ENCODE measurements at places on chromosomes 11 and 22.

DNA sequence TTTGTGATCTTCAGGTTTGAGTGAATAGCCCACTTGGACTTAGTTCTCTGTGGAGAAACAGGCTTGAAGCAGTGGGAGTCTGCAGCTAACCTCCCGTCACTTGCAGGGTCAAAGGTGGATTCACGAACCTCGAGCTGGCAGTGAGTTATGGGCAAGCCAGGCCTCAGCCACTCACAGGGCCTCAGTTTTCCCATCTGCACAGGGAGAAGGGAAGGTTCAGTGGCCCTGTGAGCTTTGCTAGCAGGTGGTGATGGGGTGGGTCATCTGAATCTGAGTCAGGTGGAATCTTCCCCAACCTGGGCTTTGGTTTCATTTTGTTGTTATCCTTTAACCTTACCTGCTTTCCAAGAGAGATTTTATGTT lies 86.6 kb upstream of the GRIK4 start:
- no peak for DNase-seq

DNA sequence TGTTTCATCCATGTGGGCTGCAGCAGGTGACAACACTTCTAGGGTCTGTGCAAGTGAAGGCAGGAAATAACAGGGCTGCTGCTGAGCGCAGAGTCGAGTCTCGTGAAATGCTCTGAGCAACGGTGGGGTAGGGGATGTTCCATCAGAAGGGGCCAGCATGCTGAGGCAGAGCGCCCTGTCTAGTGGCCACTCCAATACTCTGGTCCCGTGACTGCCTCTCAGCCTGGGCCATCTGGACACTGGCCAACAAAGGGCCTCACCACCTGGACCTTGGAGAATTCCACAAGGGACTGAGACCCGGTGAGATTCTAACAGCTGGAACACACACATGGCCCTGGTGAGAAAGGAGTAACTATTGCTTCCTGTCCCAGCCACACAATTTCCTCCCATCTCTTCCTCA lies 375.7 kb downstream of the SHANK2 start:
- no peak for DNase-seq

- no peak for DNase-seq
Observed at GRCh38 chr11:94735907-94736306, 32.2 kb upstream of the AMOTL1 start.

GRCh38 chr11:35083431-35084238 lies 55.3 kb upstream of the CD44 start:
- peak; percentile 51 for DNase-seq

- DNase-seq = no peak
Observed at GRCh38 chr11:117862019-117862725, 14.3 kb downstream of the FXYD6 start.

DNA sequence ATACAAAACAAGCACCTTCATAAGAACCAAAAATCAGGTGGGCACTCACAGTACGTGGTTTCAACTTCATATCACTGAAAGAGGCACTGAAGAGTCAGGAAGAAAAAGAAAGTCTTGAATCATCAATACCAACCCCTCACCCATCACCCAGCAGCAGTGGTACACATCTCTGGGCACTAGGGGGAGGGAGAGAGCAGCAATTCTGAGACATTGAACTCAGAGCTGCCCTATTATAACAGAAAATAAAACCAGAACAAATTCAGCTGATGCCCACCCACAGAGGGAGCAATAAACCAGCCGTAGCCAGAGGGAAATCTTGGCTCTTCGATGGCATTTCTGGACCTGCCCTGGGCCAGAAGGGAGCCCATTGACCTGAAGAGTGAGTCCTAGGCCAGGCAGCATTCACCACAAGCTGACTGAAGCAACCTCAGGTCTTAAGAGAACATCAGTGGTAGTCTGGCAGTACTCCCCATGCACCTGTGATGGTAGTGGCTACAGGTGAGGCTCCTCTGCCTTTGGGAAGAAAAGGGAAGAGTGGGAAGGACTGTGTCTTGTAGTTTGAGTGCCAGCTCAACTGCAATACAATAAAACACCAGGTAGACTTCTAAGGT lies 42.2 kb upstream of the FAM181B start:
- no peak for DNase-seq

GRCh38 chr22:35590634-35591295 lies 26.4 kb downstream of the MB start:
- no peak for DNase-seq

- no peak for DNase-seq
Observed at GRCh38 chr11:32531528-32531927, 52.1 kb upstream of the EIF3M start.

GRCh38 chr11:71979602-71980001 lies 19.1 kb upstream of the IL18BP start:
- peak; percentile 58 for DNase-seq

DNA sequence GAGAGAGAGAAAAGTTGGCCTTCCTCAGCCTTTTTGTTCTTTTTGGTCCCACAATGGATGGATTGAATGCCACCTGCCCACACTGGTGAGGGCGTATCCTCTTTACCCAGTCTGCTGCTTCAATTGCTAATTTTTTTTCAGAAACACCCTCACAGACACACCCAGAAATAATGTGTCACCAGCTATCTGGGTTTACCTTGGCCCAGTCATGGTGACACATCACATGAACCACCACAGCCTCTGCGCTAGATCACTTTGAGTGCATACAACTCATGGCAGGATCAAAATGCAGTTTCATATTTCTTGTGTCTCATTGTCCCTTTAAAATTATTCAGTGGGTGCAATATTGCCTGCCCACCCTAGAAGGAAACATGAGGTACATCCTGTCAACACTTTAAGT lies 63.3 kb downstream of the ADAMTS15 start:
- no peak for DNase-seq

DNA sequence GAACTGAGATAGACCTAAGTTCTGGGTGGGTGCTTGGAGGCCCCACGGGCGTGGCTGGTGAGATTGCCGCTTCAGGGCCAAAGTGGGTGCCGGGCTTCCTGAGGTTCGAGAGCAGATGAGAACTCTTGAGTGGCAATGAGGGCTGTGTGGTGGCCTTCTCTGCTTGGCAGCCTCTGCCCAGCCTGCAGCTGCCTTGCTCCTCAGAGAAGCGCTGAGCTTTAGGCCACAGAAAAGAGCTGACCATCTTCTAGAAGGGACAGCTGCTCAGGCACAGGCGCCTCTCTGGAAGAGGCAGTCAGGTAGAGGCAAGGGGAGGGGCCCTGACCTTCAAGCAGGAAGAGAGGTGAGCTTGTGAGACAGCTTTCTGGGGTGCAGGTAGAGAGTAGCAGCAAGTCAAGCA lies 72.8 kb downstream of the MED15 start:
- no peak for DNase-seq

- no peak for DNase-seq
Observed at GRCh38 chr22:29396126-29396525, 7.8 kb upstream of the AP1B1 start.

DNA sequence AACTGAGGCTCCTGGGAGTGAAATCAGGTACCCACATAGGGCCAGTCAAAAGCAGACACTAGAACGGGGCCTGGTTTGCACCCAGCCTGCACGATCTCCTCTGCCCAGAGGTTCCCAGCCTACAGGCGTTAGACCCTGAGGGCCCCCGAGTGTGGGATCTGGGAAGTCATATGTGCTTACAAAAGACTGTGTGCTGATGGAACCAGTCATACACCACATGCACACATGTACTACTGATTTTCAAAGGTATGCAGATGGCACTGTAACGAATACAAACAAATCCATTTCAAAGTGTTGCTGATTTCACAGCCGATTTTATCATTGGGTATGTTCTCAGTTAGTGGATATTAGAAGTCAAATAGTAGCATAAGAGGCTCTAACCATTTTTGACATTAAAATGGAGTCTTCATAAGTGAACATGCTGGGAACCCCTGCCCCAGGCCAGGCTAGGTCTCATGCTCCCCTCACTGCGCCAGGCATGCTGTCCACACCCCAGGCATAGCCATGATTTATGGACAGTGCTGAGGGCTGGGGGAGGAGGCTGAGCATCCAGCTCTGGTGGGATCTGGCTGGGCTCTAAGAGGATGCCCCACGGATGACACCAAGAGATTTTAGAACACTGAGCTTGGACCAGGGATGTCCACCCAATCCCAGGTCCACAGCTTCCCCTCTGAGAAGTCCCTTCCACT lies 38.6 kb upstream of the LRRC32 start:
- no peak for DNase-seq

- peak; percentile 8 for DNase-seq
Observed at GRCh38 chr11:13924801-13925327, 37.7 kb upstream of the SPON1 start.

- DNase-seq = no peak
Observed at GRCh38 chr11:15557457-15558230, 442.9 kb downstream of the INSC start.

DNA sequence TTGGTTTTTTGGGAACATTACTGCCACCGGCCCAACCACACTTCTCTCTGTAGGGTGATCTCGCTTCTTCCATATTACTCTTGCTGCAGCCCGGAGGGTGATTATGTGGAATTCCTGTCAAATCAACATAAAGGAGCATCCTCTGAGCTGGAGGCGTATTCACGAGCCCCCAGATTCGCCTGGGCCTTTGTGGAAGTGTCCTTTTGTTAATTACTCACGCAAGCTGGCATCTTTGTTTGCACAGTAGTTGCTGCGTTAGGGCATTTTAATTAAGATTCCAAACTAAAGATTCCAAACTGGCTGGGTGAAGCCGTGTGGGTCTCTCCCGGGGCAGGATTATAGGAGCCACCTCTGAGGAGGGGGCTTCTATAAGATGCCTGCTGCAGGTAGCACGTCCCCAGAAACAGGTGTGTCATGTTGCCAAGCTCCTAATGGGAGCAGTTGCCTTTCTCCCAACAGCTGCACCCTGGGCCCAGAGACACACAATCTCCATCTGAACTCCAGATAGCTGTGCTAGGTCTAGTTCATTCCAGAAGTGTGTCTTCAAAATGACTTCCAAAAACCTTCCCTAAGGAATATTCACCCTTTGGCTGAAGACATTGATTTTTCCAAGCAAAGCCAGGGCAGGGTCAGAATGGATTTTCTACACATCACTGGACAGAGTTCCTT lies 40.9 kb downstream of the SHISAL1 start:
- DNase-seq = no peak

- DNase-seq = no peak
Observed at GRCh38 chr11:2213890-2214526, 42.4 kb upstream of the TH start.

- DNase-seq = no peak
Observed at GRCh38 chr11:79406376-79406775, 34.5 kb downstream of the TENM4 start.

DNA sequence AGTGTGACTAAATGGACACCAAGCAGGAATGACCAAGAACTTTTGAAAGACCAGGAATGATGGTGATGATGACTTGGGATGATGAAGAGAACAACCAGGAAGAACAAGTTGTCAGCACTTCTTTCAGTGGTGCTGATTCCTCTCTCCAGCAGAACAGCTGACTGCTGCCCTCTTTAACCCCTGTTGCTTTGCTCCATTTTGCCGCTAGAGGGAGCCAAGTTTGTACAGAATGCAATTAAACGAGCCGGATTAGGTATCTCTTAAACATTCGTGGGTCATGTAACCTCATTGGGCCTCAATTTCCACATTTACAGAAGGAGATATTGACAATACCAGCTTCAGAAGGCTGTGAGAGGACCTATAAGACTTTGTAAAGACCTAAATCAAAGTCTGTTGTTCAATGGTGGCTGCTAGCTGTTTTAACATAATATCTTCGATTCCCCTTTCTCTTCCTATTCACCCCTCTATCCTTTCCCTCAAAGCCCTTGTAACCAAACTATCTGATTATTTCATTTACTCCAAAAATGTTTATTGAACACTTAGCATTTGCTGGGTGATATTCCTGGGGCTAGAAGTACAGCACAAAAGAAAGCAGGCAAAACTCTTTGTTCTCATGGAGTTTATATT lies 1.9 kb downstream of the OR4S1 start:
- peak; percentile 80 for DNase-seq

DNA sequence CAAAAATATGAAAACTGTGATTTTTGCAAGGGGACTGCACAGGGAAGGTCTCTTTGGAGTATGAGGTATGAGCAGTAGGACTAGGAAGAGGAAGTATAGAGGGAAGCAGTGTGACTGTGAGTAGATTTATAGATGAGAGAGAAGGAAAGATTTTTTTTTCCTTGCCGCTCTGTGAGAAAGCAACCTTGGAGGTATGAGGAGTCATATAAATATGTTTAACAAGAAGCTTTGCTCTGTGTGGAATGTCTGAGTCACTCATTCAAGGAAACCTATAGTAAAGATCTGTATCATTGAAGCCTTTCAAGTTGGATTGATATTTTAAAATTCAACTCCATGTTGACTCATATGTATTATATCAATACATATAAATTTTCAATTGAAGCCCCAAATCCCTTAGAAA lies 26.2 kb downstream of the DNHD1 start:
- no peak for DNase-seq

DNA sequence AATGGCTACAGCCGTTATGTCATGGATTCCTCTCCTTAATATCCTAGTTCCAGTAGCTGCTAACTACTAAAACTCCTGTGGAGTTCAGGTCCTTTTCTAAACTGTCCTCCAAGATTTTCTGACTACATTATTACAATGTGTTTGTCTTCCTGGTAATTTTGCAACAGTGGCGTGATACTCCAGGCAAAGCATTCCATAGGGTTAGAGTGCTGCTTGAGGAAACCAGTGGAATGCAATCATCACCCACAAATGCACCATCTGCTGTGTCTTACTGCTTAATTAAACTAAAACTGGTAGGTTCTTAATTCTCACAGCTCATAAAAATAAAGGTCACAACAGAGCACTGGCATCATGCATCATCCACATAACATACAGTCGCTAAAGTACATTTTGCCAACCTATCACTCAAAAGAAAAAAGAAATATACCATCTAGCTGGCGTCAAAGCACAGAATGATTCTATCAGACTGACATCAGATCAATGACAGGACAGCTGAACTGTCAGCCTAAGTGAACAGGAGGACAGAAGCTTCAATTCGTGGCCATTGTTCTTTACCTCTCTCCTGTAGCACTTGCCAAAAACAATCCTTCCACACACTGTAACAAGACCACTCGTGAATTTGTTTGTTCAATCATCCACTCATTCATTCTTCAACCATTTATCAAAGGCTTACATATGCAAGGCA lies 182.5 kb downstream of the CADM1 start:
- no peak for DNase-seq

DNA sequence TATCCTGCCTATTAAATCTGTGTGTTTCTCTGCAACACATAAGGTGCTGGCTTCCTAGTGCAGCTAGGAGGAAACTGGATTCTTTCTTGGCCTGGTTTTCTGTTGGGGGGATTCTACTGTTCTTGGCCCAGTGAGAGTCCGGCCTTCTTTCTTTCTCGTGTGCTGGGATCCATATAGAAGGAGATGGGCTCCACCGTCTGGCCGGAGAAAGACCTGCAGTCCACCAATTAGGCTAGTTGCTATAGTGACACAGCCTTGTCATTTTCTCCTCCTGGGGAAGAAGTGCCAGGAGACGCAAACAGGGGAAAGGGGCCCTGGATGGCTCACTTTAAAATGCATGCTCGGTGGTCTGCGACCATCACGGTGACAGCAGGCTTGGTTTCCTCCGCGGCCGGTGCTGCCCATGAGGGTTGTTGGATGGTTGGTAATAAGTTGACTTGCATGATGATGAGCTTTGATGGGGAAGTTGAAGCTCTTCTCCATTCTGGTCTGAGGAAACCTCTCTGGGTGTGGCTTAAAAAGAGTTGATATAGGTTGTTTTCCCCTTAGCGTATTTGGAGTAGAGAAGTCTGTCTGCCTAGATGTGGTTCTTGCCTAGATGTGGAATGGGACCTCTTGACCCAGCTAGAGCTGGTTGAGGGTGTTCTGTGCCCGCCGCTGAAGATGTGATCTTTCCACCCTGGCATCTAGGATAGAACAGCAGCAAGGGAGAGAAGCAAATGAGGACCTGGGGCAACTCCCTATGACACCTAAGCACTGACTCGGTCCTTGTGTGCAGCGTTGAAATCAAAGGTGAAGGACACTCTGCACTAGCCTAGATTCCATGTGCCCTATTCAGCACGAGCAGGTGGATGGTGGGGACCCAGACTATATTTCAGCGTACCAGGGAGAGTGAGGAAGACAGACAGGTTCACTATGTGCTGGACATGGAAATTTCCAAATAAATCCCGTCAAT lies 1335.0 kb downstream of the BRD1 start:
- peak; percentile 85 for DNase-seq
